ENCODE measurements at places on chromosomes 6 and 20. TPM values are rescaled to one million over a fixed set of nuclear protein-coding genes. Genes with fewer than 3 reads are reported as not detected.

The GRM1 gene
- not detected for total RNA-seq

The NFKBIL1 gene
- total RNA-seq = 13.6 TPM

The MAFB gene
- 0.40 TPM for total RNA-seq

The RAE1 gene
- 31.4 TPM for total RNA-seq

DNA sequence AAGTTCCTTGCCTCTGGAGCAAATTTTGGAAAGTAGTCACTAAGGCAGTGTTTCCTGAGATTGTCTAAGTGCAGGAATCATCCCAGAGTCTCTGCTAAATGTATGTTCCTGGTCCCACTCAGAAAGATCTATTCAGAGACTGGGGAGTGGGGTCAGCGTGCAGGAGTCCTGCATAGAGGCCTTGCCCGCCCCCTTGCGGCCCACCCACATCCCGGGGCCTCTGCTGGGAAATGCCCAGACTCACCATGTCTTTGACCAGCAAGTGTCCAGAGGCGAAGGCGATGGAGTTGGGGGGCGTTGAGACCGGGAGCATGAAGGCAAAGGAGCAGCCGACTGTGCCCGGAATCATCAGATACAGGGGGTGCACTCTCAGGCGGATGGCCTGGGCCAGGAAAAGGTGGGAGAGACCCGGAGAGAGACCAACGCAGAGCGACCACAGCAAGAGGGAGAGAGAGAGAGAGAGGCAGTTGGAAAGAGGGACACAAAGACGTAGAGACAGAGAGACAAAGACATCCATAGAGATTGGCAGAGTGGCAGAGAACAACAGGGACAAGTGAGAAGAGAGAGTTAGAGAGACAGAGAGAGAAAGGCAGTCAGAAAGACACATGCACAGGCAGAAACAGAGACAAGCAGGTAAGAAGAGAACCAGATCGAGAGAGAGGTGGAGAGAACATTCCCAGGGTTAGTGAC lies 12.9 kb upstream of the OCSTAMP start:
- H3K27me3 ChIP-seq = peaks cover 6% of the 10 kb centered on the region
- H3K4me1 ChIP-seq = peaks cover 24% of the 10 kb centered on the region
- no peaks in the 10 kb centered on the region for H3K36me3 ChIP-seq
- no peak for DNase-seq

DNA sequence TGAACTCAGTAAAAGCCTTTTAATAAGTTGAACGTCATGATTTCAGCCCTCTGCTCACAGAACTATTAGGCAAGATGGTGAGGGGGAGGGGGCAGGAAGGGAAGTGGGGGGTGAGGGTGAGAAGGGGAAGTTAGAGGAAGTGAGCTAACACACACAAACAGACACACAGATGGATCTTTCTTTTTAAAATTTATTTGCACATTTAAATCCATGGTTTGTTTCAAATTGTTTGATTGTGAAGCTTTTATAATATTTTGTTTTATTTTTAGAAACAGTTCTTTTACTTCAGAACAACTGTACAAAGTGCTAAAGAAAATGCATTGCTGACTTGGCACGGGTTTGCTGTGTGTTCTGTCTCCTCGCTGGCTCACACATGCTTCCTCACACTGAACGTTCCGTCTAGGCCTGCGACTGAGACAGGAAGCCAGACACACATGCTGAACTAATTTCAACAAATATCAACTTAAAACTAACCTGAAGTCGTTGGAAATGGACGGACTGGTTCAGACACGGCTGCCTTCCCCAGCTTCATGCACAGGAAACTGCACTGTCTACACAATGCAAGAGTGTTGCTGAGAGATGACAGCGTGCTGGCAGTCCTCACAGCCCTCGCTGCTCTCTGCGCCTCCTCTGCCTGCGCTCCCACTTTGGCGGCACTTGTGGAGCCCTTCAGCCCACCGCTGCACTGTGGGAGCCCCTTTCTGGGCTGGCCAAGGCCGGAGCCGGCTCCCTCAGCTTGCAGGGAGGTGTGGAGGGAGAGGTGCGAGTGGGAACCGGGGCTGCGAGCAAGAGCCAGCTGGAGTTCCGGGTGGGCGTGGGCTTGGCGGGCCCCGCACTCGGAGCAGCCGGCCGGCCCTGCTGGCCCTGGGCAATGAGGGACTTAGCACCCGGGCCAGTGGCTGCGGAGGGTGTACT lies 8.1 kb upstream of the ZBP1 start:
- DNase-seq = peak; percentile 76
- peaks cover 47% of the 10 kb centered on the region for H3K4me1 ChIP-seq
- H3K36me3 ChIP-seq = peaks cover 29% of the 10 kb centered on the region
- peak overlapping the region; percentile 66 for H3K4me3 ChIP-seq

- peaks cover 29% of the 10 kb centered on the region for H3K36me3 ChIP-seq
- peak overlapping the region; percentile 90 for H3K27ac ChIP-seq
- no peak for DNase-seq
- H3K4me3 ChIP-seq = peak overlapping the region; percentile 84
- peaks cover 30% of the 10 kb centered on the region for H3K4me1 ChIP-seq
Observed at GRCh38 chr20:35283441-35284266, 918 bp downstream of the EIF6 start.

DNA sequence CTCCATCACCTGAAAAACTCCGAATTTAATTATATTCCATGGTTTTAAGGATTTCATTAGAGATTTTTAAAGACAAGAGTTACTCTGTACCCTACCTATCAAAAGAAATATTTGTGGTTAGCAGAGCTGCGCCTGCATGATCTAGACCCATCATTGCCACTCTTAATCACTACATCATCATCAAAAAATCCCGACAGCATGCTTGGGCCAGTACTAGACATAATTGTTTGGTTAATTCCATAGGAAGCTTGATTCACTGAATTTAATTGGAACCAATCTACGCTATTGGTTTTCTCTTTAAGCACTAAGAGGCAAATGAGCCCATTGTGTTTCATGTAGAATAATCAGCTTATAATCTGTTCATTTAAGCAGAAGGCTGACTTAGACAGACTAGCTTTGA lies 33.4 kb upstream of the RNF217 start:
- H3K4me1 ChIP-seq = no peaks in the 10 kb centered on the region
- H3K36me3 ChIP-seq = no peaks in the 10 kb centered on the region
- no peak for DNase-seq
- no peak overlapping the region for H3K4me3 ChIP-seq

- H3K27me3 ChIP-seq = peaks cover 13% of the 10 kb centered on the region
- no peaks in the 10 kb centered on the region for H3K4me1 ChIP-seq
- H3K27ac ChIP-seq = no peak overlapping the region
- H3K4me3 ChIP-seq = no peak overlapping the region
Observed at GRCh38 chr20:46931699-46932098, 37.1 kb downstream of the EYA2 start.

DNA sequence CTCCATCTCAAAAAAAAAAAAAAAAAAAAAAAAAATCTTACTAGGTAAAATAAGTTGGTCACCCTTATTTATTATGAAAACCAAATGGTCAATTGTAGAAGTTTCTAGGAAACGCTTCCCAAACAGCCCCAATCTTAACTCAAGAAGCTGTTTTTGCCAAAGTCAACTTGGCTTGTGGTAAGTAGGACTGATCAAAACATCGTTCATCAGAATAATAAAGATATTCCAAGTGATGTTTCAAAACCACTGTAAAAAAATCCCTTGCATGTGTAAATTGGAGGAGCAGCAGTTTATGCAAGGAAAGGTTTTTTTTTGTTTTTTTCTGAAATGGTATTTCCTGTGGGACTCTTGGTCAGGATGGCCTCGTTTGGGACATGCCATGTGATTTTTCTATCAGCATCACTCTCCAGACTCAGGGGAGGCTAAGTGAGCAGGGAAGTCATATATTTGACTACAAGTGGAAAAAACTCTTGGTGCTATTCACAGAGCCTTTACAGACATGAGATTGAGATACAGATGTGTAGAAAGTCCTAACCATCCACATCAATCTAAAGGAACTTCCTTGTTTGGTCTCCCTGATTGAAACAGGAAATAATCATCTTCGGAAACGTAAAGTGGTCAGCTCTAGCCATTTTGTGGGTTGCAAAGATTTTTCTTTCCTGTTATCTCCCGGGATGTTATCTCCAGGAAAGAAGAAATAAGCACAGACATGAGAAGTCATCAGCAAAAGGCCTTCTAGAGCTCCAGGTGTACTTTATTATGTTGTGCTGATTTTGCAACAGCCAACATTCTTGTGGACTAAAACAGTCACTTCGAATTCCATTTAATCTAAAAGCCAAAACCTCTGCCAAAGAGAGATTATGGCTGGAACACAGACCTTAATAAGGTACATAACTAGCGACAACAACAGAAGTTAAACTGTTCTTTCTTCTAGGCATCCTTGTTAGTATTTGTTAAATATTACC lies 177.8 kb downstream of the EDN1 start:
- no peak for DNase-seq
- H3K27ac ChIP-seq = no peak overlapping the region
- H3K27me3 ChIP-seq = no peaks in the 10 kb centered on the region
- H3K36me3 ChIP-seq = no peaks in the 10 kb centered on the region

- peaks cover 57% of the 10 kb centered on the region for H3K36me3 ChIP-seq
- H3K4me3 ChIP-seq = no peak overlapping the region
- H3K4me1 ChIP-seq = peaks cover 31% of the 10 kb centered on the region
- DNase-seq = no peak
- no peaks in the 10 kb centered on the region for H3K27me3 ChIP-seq
Observed at GRCh38 chr6:42433409-42433808, 18.3 kb downstream of the TRERF1 start.

- H3K4me3 ChIP-seq = no peak overlapping the region
- no peaks in the 10 kb centered on the region for H3K4me1 ChIP-seq
- no peak overlapping the region for H3K27ac ChIP-seq
- H3K27me3 ChIP-seq = no peaks in the 10 kb centered on the region
- DNase-seq = no peak
Observed at GRCh38 chr6:72712910-72713309, 91.0 kb downstream of the KCNQ5 start.

GRCh38 chr6:12577124-12577850 lies 139.3 kb upstream of the PHACTR1 start:
- no peaks in the 10 kb centered on the region for H3K36me3 ChIP-seq
- no peaks in the 10 kb centered on the region for H3K4me1 ChIP-seq
- no peak for DNase-seq
- no peak overlapping the region for H3K4me3 ChIP-seq
- H3K27ac ChIP-seq = no peak overlapping the region
- no peaks in the 10 kb centered on the region for H3K27me3 ChIP-seq

GRCh38 chr6:110795271-110795670 lies 20.0 kb downstream of the CDK19 start:
- no peaks in the 10 kb centered on the region for H3K27me3 ChIP-seq
- H3K4me1 ChIP-seq = peaks cover 5% of the 10 kb centered on the region
- H3K27ac ChIP-seq = no peak overlapping the region
- no peak for DNase-seq

GRCh38 chr6:109186012-109186411 lies 90.7 kb downstream of the CEP57L1 start:
- H3K27me3 ChIP-seq = peaks cover 55% of the 10 kb centered on the region
- peaks cover 20% of the 10 kb centered on the region for H3K4me1 ChIP-seq
- peaks cover 8% of the 10 kb centered on the region for H3K36me3 ChIP-seq
- DNase-seq = no peak
- no peak overlapping the region for H3K27ac ChIP-seq
